ENCODE measurements at places on chromosomes 1 and 21.

DNA sequence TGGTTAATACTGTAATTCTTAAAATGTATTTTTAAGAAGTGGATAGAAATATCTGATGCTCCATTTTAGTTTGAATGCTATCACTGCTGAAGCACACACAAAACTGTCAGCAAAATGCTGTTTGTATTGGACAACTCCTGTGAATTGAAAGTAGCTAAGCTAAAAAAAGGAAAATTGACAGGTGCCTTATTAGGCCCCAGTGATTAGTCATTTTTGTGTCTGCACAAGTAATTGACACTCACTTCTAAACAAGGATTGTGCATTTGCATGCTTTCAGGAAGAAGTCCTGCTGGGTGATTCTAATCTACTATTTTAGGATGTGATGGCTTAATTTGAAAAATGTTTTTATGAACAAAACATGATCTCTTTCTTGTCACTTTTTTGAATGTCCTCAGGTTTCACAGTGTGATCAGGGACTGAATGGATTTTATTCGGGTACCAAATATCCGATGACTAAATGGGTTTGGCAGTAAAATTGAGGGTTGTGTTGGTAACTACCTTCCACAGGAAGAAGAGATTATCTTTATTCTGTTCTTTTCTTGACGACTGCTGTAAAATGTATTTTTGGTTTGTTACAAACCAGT lies 13.0 kb upstream of the MAP3K7CL start:
- DNase-seq = no peak

- no peak for DNase-seq
Measured at GRCh38 chr1:113963281-113963906, 15.9 kb upstream of the OLFML3 start.

GRCh38 chr1:213613549-213613948 lies 374.2 kb upstream of the PROX1 start:
- no peak for DNase-seq

DNA sequence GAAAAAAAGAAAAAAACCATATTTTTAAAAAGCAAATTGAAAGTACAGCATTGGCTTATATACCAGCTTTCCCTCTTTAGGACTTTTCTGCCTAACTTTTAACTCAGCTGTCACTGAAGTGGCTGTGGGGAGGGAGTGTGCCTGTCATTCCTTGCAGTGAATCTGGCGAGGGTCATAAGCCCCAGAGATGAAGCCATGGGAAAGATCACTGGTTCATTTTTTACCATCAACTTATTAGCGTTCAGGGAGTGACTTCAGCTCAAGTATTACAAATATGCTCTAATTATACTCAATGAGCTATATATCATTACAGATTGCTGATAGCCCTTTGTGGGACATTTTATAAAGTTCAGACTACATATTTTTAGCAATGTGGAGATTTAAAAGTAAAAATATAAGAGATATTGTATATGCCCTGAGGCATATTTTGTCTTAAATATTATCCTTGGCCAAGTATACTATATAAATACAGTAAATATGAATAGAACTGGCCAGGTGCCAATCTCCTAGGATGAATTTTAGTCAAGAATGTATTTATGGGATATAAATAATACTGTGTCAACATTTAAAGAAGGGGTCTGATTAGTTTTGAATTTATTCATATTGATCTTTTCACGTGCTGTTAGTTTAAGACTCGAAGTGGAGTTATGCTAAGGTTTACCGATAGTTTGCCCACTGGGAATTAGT lies 4.4 kb downstream of the TGFB2 start:
- DNase-seq = no peak

DNA sequence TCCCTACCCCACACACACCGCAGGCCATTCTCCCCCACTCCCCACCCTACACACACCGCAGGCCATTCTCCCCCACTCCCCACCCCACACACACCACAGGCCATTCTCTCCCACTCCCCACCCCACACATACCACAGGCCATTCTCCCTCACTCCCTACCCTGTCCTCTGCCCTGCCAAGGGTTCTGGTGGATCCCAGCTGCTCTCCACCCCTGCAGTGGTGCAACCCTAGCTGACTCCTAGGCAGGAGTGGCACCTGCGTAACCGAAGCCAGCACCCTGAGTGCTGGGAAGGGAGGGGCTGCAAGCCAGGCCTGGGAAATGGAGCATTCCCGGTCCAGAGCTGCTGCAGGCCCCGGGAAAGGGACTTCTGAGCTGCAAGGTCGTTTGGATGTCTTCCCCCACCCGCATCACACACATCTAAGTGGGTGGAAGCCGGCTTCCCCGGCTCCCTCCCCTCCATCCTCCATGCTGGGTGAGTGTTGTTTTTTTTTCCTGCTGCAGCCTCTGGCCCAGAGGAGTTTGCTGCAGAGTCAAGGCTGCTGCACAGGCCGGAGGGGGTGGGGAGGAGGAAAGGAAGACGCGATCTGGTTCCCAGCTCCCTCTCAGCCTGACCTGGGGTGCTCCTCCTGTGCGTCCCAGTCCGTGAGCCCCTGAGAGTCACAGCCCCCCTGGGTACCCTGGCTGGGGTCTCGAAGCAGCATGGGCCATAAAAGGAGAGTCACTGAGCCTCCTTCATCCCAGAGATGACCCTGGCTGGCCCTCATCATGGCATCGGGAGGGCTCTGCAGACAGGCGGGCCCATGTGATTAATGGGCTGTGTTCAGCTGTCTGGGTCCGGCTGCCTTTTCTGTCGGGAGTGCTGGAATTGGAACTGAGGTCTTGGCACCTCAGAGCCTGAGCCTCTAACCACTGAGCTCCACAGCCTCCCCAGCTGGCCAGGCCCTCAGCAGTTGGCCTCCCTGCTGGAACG lies 16.1 kb downstream of the H6PD start:
- DNase-seq = peak; percentile 18

- no peak for DNase-seq
Measured at GRCh38 chr1:25550155-25550506, 6.7 kb downstream of the LDLRAP1 start.

DNA sequence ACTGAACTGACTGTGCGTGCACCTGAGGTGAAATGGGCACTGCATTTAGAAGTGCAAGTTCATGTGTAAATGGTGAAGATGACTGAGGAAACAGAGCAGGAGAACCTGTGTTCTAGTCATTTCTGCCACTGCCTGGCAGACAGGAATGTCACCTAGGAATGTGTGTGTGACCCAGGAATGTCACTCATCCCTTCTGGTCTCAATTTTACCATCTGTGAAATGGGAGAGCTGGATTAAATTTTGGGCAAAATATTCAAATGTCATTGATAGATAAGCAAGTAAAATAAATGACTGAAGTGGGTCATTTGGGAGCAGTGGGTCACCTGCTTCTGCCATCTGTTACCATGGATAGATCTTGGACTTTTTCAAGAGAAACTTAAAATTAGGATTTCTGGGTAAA lies 42.2 kb downstream of the SLC35F3 start:
- DNase-seq = no peak

DNA sequence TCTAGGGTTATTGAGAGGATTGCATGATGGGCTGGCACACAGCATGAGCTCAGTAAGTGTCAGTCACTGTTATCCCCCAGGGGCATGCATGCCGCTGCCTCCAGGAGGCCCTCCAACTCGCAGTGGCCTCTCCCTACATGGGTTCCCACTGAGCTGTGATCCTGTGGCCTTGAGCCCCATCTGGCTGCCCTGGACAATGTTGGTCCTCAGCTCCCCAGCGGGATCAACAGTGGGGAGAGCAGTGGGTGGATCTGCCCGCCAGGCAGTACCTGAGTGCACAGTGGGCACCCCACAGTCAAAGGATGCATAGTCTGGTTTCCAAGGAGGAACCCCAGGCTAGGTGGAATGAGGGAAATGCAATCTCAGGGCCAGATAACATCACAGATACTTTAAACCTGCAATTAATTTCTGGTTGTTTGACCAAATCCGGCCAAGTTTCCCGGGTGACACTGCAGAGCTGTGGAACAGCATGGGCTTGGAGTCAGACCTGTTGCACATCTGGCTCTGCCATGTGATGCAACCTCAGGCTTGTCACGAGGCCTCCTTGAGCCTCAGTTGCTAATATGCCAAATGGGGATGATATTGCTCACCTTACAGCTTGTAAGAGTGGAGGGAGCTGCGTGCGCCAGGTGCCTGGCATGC lies 9.3 kb downstream of the PADI3 start:
- no peak for DNase-seq

- no peak for DNase-seq
Measured at GRCh38 chr1:221824909-221825308, 83.0 kb upstream of the DUSP10 start.

- DNase-seq = no peak
Measured at GRCh38 chr1:155531624-155532023, 31.0 kb downstream of the ASH1L start.

GRCh38 chr1:72498371-72498770 lies 216.0 kb upstream of the NEGR1 start:
- no peak for DNase-seq

DNA sequence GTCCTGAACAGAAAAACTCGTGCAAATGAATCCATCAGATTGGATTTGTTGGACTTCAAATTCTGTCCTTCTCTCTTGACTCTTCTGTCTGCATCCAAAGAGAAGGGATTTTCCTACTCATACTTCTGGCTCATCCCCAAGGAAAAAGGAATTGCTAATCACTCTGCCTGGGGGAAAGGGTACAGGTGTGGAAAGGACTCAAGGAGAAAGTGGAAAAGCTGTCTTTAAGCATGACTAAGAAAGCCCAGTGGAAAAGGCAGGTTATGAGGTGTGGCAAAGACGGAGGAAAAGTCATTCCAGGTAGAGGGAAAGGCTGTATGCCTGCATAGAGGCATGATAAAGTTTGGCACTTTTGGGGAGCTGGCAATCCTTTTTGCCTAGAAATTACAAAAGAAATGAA lies 43.4 kb downstream of the PTGS2 start:
- DNase-seq = no peak

DNA sequence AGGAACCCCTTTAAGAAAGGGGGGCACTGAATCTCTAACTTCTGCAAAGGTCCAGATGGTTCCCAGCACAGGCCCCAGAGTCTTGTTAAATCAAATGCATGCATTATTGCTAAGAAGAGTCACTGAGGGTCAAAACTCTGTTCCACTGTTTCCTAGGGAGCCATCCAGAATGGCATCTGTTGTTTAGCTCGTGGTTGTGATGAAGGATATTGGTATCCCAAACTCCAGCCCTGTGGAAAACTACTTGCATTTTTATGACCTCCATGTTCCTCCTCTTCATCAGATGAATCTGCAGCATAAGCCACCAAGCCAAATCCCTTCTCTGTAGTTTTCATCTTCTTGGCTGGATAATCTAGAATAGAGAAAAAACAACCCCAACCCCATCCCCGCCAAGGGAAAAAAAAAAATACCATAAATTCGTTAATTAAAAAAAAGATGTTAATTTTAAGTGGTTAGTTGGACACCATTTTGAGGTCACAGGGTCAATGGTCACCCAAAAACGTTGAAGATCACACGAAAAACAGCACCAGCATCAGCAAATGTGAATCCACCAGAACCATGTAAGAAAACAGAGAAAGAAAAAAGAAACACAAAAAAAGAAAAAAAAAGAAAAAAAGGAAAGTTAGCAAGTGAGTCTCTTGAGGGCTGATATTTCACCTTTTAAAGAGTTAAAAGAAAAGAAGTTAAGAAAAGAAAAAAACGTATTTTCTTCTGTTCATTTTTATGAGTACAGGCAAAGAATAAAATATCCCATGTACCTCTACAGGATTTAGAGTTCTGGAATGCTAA lies 3.0 kb upstream of the RIT1 start:
- no peak for DNase-seq

GRCh38 chr1:26277261-26277661 lies 2.6 kb upstream of the SH3BGRL3 start:
- DNase-seq = no peak

Measured in NCI-H2171 (cell line).